ENCODE measurements at places on chromosomes 7 and 10.
A peak's percentile ranks its signal among the peaks of the same experiment; 100 is the strongest.

- DNase-seq: peak; percentile 8
Measured at GRCh38 chr7:151851145-151851751, 25.7 kb downstream of the PRKAG2 start.

GRCh38 chr10:10418387-10418786 lies 599.3 kb upstream of the CELF2 start:
- DNase-seq: no peak

- no peak for DNase-seq
Measured at GRCh38 chr10:14665304-14665703, 109.4 kb downstream of the FAM107B start.

- no peak for DNase-seq
Measured at GRCh38 chr7:118404211-118404610, 179.7 kb downstream of the ANKRD7 start.

GRCh38 chr7:45594745-45595535 lies 20.8 kb downstream of the ADCY1 start:
- peak; percentile 15 for DNase-seq

DNA sequence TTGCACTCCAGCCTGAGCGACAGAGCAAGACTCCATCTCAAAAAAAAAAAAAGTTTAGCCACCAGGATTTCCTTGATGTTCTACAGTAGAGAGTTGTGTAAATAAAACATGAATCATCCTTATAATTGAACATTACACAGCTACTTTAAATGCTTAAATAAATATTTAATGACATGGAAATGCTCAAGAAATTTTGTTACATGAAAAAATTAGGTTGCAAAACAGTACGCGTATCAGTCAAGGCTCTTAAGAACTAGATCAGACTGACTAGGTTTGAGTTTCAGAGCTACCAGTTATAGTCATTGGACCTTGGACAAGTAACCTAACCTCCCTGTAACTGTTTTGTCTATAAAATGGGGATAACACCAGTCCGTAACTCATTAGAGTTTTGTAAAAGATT lies 38.7 kb upstream of the GSAP start:
- no peak for DNase-seq

GRCh38 chr7:151218170-151218569 lies 7.9 kb upstream of the H2BK1 start:
- DNase-seq: no peak

DNA sequence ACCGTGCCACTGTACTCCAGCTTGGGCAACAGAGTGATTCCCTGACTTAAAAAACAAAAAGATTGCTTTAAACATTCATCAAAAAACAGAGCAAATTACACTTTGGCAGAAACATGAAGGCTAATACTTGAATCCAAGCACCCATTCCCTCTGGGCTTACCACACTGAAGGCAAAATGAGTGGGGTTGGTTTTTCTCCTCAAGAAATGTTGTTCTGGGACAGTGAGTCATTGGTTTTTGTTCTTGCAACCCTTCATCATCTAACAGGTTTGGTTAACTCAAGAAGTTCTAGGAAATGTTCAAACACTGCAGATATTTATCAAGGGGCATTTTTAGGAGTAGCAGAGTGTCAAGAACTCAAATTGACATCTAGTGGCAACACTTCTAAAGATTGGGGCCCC lies 60.5 kb downstream of the KIAA1217 start:
- no peak for DNase-seq

GRCh38 chr7:158789842-158790241 lies 39.5 kb downstream of the ESYT2 start:
- DNase-seq: no peak

All from ascending aorta (tissue), 2 donors.